Right kidney (tissue), 9 donors: ENCODE measurements at places on chromosomes 5 and 9.

- no peak for DNase-seq
Measured at GRCh38 chr9:81915801-81916505, 12.3 kb upstream of the SPATA31D4 start.

DNA sequence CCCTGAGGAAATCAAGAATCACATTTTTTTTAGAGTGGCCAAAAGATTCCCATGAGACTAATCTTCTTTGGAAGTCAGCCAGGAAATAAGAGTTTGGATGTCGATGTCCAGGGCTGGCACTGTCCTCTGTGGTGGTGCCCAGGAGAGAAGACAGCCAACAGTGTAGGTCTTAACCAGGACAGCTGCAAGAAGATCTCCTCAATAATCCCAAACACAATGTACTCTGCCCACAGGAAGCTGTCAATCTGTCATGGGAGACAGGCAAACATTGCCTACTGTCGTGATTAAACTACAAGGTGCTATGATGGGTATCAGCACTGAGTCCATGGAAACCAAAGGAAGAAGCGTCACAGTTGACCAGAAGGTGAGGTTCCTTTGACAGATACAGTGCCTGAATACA is 174.1 kb downstream of the PIK3R1 start:
- no peak for DNase-seq

- DNase-seq = no peak
Measured at GRCh38 chr5:126056851-126057622, 366.2 kb upstream of the GRAMD2B start.

- DNase-seq = no peak
Measured at GRCh38 chr9:31604531-31604930, 779.9 kb upstream of the ACO1 start.

GRCh38 chr5:21574961-21575360 is 1278.2 kb downstream of the CDH12 start:
- no peak for DNase-seq

- no peak for DNase-seq
Measured at GRCh38 chr5:68711293-68712200, 382.3 kb upstream of the SLC30A5 start.

DNA sequence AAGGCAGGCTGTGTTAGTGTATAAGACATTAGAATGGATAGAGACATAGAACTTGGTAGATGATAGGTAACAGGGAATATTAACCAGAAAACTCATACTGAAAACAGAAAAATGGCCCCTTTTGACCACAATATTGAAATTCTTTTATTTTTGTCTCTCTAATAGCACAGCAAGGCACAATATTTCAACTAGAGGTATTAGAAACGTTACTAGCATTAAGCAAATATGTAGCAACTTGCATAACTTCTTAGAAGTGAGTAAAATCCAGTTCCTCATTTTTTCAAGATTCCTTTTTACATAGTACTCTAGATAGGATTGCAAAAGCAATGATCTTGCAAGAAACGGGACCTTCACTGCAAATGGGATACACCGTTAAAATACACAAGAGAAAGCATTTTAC is 102.7 kb upstream of the VCAN start:
- no peak for DNase-seq

DNA sequence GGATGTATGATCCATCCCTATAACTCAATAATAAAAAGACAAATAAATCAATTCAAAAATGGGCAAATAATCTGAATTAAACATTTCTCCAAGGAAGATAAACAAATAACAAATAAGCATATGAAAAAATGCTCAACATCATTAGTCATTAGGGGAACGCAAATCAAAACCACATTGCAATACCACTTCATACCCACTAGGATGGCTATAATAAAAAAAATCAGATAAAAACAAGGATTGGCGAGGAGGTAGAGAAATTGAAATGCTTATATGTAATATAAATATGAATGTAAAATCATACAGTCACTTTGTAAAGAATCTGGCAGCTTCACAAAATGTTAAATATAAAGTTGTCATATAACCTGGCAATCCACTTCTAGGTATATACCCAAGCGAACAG is 52.3 kb upstream of the TBCA start:
- DNase-seq = no peak

- DNase-seq = no peak
Measured at GRCh38 chr5:127612441-127613141, 36.3 kb upstream of the CTXN3 start.

DNA sequence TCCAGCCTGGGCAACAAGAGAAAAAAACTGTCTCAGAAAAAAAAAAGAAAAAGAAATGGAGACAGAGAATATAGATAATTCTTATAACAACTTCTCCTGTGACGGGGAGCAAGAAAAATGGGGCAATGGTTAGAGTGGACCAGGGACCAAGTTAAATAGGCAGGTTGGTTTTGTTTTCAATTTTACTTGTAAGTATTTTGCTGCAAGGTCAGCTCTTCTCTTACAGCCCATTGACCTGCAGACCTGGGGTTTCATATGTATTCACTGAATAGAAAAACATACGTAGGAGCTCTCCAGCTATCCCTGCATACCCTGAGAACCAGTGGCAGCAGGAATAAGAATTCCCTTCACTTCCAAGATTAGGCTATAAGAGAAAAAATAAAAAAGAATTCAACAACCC is 29.2 kb upstream of the IL13 start:
- no peak for DNase-seq

DNA sequence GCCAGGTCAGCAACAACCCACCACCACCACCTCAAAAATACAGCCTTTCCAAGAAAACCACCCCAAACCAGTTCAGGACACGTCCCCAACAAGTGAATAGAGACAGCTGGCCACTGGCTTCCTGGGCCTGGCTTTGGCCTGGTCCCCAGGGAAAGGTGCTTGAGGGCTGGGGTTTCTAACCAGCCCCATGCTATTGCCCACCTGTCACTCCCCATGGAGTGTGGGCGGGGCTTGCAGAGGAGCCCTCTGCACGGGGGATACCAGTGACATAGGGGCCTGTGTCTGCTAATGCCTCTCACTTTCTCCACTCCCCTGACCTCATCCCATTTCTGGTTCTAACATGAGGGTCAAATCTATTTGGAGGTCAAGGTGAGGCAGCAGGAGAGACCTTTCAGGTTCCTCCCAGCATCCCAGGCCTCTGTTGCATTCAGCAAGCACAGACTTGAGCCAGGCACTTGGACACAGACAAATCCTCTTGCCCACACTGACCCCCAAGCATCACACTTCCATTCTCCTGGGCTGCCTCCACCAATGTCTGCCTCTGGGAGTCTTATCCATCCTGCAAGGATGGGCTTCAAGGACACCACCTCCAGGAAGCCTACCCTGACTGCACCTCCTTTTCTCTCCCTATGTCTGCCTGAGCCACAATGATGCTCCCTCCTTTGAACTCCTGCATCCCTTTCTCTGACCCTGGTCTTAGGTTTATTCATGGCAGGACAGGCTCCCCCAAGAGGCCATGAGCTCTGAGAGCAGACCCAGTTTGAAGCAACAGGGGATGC is 16.1 kb upstream of the TTLL11 start:
- no peak for DNase-seq

GRCh38 chr5:113176196-113176595 is 199.6 kb downstream of the DCP2 start:
- no peak for DNase-seq

DNA sequence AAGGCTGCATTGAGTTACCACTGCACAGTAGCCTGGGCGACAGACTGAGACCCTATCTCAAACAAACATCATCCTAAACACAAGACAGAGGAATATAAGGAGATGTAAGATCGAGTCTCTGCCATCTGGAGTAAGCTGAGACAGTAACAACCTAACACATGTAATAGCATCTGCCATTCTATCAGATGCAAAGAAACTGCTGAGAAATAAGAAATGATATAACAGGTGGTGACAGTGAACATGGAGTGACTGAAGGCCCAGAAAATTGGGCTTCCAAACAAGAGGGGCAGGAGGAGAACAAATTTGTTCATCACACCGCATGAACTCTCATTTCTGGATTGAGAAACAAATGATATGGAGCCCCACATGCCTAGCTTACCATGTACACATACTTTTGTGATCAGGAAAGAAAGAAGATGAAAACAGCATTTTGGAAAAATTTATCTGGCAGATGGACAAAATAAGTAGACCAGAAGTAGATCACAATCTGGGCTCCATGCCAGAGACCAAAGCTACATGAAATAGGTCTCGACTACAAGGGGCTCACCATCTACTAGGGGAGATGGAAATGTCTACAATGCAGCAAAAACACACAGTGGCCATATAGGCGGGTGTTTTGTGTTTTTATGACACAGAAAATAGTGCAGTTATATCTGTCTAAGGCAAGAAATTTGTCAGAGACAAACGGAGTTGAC is 45.5 kb downstream of the ECPAS start:
- no peak for DNase-seq

GRCh38 chr9:98944057-98944733 is 488 bp downstream of the COL15A1 start:
- DNase-seq = no peak

DNA sequence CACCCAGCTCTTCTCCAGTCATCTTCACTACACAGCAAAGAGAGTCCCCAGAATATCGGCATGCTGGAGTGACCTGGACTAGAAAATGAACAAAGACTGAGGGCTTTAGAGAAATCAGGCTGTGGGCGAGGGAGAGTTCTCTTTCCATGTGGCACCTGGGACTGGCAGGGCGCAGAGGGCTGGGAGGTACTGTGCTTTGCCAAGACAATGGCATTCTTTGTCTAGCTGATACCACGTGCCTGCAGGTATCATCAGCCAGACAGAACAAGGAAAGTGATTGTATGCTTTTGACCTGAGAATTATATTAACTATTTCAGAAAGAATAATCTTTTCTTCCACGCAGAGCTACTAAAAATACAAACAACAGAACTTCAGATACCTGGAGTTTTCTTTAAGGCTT is 30.5 kb downstream of the DDX31 start:
- DNase-seq = no peak

DNA sequence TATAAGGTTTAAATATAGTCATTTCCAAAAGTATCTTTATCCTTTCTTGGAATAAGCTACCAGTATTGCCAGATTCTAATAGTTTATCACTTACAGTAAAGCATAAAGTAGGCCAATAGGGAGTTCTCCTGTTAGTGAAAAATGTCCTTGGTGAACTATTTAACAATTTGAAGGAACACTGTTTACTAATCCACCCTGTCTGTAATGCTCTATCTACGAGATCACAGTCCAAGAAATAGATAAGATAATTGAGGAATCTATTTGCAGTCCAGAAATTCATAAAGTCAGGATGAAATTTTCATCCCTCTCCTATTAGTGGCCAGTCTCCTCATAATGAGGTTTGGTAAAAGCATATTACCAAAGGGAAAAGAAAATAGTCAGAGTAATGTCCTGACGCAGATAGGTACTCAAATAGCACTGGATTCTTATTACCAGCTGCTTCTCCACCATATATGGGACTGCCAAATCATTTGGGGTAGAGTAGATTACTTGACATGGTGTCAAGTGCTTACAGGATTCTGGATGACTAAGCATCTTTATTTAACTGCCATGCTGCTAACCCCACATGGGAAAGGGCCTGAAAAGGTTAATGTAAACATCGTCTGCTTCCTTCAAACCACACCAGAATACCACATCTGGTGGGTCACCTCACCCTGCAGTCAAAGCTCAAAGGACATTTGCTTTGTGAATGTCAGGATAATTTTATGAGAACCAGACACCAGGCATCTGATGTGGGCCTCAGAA is 808.1 kb downstream of the EFNA5 start:
- no peak for DNase-seq

GRCh38 chr5:170104299-170104698 is 1.4 kb upstream of the FOXI1 start:
- no peak for DNase-seq

DNA sequence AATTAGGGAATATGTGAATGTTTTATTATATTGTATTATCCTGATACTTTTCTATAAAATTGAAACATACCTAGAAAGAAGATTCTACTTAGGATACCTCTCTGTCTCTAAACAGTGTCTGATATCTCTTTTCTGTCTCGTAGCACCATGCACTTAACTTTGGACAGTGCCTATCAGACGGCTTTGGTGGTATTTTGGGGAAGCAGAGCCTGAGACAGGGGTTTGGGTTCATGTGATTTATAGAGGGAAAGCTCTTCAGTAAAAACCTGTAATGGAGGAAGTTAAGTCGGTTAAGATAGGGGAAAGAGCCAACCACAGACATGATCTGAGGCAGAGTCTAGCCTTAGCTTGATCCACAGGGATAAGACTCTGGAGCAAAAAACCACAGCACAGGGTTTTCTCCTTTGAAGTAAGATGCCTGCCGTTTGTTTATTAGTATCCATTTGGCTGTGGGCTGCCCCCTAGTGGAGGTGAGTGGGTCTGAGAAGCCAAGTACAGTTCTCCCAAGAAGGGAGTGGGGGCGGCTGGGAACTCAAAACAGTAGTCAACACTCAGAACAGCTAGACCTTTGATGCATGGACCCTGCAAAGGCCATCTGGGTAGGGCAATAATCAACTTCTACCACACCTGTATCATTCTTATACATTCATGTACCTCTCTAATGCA is 141.2 kb upstream of the ASTN2 start:
- no peak for DNase-seq

GRCh38 chr9:137256856-137257255 is 1.7 kb downstream of the NELFB start:
- DNase-seq = no peak

GRCh38 chr5:179368806-179369529 is 23.7 kb upstream of the ADAMTS2 start:
- DNase-seq = no peak

DNA sequence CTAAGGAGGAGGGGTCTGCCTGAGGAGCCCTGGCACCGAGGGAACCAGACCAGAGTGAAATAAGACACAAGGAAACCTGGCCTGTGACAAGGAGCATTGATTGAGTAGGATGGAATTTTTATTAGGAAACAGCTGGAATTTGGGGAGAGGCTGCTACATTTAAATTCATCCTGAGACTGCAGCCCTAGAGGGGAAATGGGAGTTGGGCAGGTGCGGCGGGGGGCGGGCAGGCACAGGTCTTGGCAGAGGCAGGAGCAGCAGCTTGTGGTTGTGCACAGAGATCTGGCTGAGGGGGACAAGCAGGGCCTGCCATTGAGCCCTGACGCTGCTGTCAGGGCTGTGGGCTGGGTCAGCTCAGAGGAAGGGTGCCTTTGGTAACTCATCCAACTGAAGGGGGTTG is 71.6 kb downstream of the PCDH1 start:
- no peak for DNase-seq

GRCh38 chr5:149229298-149229937 is 42.2 kb upstream of the AFAP1L1 start:
- no peak for DNase-seq

- DNase-seq = no peak
Measured at GRCh38 chr9:136312436-136312835, 8.5 kb upstream of the CCDC187 start.

- DNase-seq = no peak
Measured at GRCh38 chr9:84978661-84979060, 309.1 kb downstream of the NTRK2 start.

GRCh38 chr9:15622318-15622971 is 69.6 kb downstream of the CCDC171 start:
- no peak for DNase-seq
